ENCODE measurements at places on chromosomes 16 and 17.

- DNase-seq: no peak
These were observed 5.8 kb downstream of the PMFBP1 start for GRCh38 chr16:72166151-72166550.

DNA sequence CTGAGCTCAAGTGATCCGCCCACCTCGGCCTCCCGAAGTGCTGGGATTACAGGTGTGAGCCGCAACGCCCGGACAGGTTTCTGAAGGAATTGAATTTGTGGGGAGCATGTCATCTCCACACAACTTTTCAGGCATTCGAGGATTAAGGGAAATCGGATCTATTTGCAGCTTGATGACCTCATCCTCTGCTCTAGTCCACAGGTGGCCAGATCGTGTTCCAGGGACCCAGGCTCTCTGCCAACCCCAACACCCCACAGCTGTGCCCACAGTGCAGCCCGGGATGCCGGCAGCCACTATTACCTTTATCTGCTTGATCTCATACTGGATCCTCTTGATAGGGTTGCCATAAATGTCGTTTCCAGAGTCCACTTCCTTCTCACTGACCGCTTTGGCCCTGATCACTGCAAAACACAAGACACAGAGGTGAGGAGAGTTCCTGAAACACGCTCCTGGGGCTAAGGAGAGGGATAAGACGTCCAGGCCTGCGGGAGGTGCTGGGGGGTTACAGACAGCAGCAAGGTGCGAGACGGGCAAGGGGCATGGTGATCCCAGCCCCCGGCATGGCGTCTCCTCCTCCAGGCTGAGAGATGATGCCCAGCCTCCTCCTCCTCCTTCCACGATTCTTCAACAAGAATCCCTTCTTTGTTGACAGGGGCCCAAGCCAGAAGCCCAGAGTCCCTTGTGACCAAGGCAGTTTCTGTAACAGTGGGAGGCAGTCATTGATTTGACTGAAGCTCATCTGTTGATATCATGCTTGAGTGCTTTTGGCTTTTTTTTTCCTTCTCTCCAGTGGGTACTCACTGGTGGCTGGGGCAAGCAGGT, 29.3 kb downstream of the CEP295NL start:
- no peak for DNase-seq

GRCh38 chr17:77645072-77646045, 313.1 kb upstream of the TNRC6C start:
- no peak for DNase-seq

GRCh38 chr16:87681981-87682570, 79.8 kb downstream of the JPH3 start:
- peak; percentile 9 for DNase-seq

DNA sequence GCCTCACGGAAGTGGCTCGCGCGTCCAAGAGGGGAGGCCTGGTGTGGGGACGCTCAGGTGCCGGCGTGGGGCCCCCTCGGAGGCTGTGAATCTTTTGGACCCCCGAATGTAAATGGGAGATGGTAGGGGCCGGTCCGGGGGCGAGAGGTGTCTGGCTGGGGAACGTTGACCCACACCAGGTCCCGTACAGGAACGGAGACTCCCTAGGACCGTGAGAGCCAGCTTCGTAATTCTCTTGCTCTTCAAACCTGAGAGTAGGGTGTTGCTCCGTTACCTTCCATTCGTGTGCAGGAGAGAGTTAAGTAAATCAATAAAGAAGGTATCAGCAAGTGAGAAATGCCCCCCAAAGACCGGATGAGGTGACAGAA, 481 bp downstream of the LYRM1 start:
- no peak for DNase-seq

- peak; percentile 37 for DNase-seq
These were observed 632 bp upstream of the RTN4RL1 start for GRCh38 chr17:2025622-2026309.

- DNase-seq: no peak
These were observed 48.1 kb downstream of the RPH3AL start for GRCh38 chr17:304461-304860.

DNA sequence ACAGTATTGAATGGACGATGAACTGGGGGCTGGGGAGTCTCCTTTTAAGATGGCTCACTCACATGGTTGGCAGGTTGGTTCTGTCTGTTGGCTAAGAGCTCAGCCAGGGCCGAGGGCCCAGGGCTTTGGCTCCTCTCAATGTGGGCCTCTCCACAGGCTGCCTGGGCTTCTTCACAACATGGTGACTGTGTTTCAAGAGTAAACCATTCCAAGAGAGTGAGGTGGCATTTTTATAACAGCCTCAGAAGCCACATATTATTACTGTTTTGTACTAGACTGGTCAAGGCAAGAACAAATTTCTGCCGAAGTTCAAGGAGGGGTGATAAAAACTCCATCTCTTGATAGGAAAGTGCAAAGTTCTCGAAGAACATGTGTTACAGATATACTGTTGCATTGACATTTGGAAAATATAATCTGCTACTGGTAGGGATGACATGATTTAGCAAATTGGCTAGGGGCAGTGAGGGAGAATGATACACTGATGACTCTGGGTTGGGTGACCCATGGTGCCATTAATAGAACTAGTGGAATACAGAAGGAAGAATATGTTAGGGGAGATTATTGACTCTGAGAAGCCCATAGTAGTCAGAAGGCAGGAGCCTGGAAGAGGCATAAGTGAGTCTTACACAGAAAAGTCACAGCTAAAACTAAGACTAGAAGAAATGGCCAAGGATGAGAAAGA, 13.7 kb downstream of the KRABD2 start:
- no peak for DNase-seq

DNA sequence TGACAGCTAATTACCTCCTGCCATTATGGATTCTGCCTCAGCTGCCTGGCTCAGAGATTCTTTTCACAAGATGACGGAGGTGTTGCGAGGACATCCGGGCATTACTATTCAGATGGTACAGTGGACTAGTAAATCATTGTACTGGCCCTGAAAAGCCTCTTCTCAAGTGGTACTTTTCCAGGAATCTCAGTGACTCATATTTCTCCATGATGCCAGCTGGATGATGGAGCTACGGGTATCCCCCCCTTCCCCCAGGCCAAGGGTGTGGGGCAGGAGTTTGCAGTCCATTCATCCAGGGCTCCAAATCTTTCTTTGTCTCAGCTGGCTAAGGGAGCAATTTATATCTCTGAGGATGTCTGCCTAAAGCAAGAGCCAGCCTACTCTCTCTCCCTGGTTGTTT, 107.7 kb upstream of the GPR139 start:
- no peak for DNase-seq

DNA sequence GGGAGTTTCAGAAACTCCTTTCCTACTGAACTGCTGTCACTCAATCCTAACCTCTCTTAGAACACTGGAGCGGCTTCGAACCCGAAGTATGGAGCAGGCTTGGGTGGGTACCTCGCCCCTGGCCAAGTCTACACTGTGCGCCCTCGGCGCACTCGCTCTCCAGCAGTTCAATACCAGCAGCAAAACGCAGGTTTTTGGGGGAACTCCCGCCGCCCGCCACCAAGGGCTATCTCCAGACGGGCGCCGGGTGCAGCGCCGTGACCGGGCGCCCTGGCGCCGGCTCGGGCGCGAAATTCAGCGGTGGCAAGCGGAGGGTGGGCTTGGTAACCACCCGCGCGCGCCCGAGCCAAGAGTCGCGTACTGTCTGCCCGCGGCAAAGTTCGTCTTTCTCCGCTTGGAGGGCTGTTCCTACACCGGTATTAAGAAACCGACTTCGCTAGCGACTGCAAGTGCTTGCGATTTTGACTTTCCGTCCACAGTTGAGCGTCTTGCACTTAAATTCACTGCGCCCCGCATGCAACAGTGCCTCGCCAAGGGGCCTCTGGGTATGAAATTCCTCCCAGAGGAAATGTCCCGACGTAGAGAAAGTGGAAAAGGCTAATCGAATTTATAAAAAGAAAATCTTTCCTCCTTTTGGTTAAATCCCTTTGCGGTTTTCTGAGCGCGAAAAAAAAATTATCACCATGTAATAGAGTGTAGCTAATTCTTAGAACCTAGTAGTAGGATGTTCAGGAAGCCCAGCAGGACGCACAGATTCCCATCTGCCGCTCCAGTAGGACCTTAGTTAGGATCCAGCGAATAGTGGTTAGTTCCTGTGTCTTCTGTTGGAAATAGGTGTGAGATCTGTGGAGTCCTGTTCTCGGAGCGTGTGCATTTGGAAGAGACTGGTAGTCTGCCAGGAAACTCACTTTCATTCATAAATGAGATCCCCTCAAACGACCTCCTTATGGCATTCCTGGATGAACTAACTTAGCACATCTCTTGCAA, 5.0 kb upstream of the SALL1 start:
- DNase-seq: peak; percentile 9

- DNase-seq: no peak
These were observed 19.6 kb downstream of the AKAP1 start for GRCh38 chr17:57104461-57105175.

- no peak for DNase-seq
These were observed 66.6 kb upstream of the RPH3AL start for GRCh38 chr17:419073-419735.

DNA sequence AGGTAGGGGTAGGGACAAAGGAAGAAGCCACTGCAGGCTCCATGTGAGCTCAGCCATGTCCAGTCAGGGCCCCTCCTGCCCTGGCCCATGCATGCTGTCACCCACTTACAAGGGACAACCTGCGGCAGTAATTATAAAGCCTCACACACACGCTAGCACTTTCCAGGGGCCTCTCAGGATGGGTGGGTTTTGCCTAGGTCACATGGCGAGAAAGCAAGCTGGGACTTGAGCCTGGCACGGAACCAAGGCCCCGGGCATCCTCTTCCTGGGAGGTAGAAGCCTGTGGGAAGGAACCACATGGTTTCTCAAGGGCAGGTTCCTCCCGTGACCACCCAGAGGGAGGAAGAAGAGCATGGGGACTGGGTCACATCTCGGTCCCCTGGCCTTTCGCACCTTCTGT, 7.0 kb downstream of the ZNF319 start:
- no peak for DNase-seq

- DNase-seq: no peak
These were observed 2.8 kb upstream of the DNAI2 start for GRCh38 chr17:74271281-74271680.

- DNase-seq: no peak
These were observed 5.6 kb upstream of the THUMPD1 start for GRCh38 chr16:20747030-20747816.

DNA sequence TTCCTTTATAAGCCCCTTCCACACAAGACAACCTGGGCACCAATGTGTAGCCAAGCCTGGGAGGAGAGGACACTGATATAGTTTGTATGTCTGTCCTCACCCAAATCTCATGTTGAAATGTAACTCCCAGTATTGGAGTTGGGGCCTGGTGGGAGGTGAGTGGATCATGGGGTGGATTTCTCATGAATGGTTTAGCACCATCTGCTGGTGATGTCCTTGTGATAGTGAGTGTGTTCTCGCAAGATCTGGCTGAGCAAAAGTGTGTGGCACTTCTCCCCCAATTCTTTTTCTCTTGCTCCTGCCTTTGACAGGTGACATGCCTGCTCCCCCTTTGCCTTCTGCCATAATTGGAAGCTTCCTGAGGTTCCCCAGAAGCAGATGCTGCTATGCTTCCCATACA, 135.8 kb downstream of the USP31 start:
- no peak for DNase-seq

DNA sequence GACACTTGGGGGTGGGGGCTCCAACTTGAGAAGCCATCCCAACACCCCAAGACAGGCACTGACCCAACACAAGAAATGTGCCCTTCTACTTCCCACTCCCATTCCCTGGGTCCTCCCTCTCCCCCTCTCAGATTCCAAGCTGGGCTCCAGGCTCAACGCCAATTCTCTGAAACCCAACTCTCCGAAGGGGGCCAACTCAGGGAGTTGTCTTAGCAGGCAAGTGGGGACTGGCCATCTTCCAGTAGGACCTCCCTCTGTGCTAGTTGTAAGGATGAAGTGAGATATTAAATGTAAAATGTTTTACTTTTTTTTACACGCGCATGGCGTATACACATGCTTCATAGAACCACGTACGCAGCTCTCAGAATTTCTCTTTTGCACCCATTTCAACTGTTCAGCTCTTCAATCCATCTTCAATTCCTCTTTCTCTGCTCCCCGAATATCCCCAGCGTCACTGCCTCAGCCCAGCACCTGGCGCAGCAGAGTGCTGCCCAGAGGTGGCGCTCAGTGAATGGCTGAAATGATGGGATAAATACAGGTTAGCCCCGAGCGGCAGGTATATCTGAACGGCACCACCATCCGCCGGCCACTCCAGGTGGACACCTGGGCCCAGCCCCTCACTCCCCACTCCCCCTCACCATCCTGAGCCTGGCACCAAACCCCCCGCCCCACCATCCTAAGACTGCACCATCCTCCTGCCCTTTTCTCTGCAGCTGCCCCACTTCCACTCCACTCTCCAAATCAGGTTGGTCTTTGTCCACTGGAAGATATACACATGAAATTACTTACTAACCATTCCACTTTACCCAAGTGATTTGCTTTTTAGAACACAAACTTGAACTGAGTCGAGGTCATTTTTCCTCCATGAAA, 43.9 kb upstream of the TNRC6C start:
- DNase-seq: peak; percentile 13

DNA sequence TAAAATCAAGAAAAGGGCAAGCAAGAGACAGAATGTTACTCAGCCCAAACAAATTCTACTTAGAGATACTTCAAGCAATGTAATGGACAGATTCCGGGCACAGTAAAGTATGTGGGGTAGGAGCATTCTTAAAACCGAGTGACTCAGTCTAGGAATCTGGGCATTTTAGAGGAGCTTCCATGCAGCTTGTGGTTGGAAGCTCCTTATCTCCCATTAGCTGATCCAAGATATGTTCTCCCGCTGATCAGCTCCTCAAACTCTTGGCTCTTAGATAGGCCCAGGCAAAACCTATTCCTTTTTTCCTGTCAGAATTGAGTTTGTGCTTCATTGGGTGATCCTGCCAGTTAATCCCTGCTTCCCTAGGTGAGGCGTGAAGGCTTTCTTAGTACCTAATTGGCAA, 303.3 kb downstream of the CEP112 start:
- DNase-seq: no peak

- no peak for DNase-seq
These were observed 17.7 kb downstream of the ITGAL start for GRCh38 chr16:30490210-30490609.

DNA sequence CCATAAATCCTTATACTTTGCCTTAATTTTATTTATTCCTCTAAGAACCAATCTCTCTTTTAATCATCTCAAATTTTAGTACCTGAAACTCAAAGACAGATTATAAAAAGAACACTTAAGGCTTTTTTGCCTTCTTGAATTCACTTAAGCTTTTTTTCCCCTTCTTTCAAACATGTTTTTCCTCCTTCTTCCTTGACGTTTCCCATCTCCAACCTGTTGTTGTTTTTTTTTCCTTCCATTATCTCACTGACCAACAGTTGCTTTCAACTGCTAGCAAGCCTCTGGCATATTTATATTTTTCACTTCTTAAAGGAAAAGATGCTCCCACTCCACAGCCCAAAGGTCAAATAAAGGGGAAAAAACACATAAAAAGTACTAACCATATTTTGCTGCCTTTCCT, 32.2 kb downstream of the SPOP start:
- no peak for DNase-seq

GRCh38 chr17:61412860-61413660, 13.4 kb downstream of the TBX2 start:
- DNase-seq: no peak

- DNase-seq: peak; percentile 18
These were observed 7.8 kb downstream of the KRT28 start for GRCh38 chr17:40791787-40792436.

All from fibroblast of the conjunctiva (primary cell).